ENCODE measurements at places on chromosomes 3 and 15.

- DNase-seq: no peak
Measured at GRCh38 chr15:62163397-62164013, 1.6 kb downstream of the C2CD4B start.

GRCh38 chr3:156148345-156148945 is 28.1 kb downstream of the KCNAB1 start:
- no peak for DNase-seq

- no peak for DNase-seq
Measured at GRCh38 chr3:152879130-152879789, 44.3 kb downstream of the P2RY1 start.

GRCh38 chr3:105733356-105733755 is 135.5 kb downstream of the CBLB start:
- no peak for DNase-seq

DNA sequence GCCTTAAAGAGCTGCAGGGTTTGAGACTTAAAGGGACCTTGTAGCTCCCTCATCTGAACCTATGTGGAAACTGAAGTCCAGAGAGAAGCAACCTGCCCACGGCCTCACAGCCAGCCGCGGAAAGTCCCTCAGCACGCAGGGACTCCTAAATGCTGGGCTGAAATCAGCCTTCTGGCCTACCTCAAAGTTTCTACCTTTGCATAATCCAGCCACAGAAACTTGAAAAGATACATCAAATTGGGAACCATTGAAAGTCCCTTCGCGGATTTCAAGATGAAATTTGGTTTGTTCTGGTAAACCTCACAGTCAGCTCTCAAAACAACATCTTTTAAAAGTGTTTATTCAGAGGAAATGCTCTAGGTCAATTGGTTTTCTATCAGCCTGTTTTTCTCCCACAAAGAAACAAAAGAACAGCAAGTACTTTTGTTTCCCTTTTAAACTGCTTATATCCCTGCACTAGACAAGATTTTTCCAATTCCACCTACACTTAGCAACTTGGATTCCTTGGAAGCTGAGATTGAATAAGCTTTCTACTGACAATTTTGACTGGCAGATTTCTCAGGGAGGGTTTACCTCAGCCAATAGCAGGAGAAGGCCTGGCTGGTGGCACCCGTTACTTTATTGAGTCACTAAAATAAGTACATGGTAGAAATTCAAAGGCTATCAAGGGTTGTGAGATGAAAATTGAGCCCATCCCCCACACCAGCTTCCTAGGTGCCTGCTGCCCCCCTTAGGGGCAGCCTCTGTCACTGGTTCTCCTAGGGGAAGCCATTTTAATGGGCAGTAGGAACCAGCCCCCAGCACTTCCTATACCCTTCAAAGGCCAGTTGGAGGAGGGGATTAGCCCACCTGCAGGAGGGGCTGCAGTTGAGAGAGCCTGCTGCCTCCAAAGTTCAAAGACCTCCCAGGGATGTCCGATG is 171.2 kb downstream of the ADAMTS17 start:
- DNase-seq: no peak

DNA sequence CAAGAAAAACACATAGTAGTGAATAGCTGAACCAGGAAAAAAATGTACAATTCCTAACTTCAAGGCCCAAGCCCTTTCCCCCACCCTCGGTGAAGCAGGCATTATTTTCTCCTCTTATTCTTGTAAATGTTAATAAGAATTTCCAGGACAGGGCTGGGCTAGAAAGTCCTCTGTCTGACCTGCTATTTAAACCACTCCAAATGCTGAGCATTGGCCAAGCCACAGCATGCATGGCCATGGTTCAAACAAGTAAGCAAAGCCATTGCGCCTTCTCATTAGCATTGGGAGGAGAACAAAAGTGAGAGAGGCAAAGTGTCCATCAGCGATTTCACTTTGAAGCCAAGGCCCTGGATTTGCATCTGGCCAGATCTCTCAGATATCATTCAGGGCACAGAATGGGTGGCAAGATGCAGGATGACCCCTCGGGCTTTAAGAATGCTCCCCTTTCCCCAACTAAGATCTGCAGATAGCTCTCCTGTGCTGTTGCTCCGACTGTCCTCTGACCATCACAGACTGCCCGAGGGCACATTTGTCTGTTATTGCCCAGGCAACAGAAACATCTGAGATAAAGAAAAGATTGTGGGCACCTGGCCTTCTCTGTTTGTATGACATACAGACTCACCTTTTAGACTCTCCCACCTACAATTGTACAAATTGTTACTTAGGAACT is 46.3 kb downstream of the CEMIP start:
- DNase-seq: no peak

- no peak for DNase-seq
Measured at GRCh38 chr3:65493371-65493882, 545.3 kb downstream of the MAGI1 start.
